ENCODE measurements at places on chromosomes 12 and 14.
A peak's percentile ranks its signal among the peaks of the same experiment; 100 is the strongest.

DNA sequence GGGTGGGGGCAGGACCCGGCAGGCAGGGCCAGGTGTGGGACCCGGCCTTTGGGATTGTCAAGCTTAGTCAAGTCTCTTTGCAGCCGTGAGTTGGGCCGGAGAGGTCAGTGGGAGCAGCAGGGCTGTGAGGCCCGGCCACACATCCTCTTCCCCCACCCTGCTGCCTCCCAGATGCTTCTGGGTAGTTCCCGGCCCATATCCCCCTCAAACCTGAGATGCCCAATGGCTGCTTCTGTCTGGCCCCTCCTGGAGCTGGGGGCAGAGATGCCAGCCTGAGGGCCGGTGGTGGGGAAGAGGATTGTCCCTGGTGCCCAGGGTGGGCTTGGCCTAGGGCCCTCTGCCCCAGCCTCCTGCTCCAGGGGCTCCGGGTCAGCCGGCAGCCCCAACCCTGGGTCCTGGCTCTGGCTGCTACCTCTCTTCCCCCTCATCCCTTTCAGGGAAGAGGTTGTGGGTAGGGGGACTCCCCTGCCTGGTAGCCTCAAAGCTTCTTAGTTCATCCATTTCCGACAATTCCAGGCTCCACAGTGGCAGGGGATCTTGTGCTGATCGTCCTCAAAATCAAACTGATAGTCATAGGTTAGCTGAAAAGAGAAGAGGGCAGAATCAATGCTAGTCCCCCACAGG is 2.8 kb upstream of the PRKAG1 start:
- DNase-seq, result no peak

DNA sequence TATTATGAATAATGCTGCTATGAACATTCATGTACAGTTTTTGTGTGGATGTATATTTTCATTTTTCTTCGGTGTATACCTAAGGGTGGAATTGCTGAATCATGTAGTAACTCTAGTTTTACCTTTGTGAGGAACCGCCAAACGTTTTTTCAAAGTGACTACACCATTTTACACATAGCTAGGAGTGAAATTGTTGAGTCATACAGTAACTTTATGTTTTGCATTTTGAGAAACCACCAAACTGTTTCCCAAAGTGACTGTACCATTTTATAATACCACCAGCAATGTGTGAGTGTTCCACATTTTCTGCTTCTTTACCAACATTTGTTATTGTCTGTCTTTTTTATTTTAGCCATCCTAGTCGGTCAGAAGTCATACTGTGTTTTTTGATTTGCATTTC is 3.1 kb upstream of the TPH2 start:
- no peak for DNase-seq

- DNase-seq, result no peak
Observed at GRCh38 chr12:99054601-99055128, 409.6 kb downstream of the APAF1 start.

DNA sequence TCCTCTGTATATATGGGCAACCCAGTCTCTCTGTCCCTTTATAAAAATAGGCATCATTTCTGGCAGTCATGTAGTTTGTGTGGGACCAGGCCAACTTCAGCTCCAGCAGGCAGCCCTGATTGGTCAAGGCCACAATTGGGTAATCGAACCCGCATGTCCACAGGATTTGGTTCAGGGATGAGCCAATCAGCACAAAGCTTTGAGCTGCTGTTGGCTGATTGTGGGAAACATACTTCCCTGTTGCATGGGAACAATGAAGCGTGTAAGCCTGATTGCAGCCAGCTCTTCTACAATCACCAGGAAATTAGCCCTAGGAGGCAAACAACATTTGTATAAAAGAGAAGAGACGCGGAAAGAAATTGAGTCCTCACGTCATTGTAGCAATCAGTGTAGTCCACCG is 328.6 kb downstream of the PCNX1 start:
- no peak for DNase-seq

DNA sequence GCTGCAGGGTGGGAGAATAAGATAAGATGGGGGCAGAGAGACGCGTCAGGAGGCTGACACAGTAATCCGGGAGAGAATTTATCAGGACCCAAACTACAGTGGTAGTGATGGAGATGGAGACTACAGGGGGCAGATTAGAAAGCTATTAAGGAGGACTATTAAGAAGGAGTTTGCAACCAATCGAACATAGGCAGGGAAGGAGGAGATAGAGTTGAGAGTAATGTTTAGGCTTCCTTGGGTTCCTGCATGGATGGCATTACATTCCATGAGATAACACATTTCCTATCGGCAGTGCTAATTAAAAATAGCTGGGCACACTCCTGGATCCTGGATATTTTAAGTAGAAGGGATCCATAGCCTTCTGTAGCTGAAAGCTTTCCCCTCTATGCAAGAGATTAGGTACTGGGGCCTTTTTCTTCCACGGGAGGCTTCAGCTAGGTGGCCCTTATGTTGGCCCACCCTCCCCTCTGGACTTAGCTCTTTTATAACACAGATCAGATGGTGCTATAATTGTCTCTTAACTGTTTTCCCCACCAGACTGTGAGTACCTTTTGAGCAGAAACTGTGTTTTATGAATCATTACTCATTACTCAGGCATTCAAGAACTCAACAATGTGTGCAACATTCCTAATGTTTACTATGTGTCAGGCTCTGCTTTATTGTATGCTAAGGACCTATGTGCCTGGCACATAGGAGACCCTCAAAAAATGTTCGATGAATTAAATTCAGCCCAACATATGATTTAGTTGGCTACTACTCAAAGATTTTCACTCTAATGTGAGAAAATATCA is 113.0 kb downstream of the RMST start:
- no peak for DNase-seq

DNA sequence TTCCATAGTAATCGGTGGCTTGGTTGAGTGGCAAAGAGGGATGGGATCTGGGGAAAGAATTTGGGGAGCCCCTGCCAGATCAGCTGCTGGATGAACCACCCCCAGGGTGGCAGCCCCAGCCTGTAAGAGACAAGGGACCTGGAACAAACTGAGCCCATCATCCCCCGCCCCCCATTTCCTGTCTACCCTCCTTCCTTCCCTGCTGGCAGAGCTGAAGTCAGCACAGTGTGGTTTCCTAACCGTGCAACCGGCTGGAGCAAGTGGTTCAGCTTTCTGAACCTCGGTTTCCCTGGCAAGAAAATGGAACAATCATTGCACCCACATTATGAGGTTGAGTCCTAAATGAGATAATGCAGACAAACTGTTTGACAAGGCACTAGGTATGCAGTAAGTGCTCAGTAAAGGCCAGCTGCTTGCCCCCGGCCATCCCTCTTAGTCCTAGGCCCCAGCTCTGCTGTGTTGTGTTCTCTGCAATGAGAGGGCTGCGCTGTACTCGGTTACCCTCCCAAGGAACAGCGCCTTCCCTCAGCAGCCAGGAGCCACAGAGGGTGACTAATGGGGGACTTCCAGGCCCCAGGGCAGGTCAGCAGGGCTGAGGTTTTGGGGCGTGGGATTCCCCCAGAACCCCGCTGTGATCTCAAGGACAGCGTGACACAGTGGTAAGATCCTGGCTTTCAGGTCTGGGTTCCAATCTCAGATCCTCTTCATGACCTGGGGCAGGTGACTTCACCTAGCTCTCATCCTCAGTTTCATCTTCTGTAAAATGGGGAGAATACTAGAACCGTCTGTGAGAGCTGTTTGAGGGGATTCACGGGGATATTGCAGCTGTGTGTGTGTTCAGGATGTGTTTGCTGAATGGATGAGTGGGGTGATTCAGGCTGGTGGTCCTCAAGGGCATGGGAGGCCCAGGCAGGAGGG is 16.5 kb downstream of the SELPLG start:
- peak; percentile 83 for DNase-seq

DNA sequence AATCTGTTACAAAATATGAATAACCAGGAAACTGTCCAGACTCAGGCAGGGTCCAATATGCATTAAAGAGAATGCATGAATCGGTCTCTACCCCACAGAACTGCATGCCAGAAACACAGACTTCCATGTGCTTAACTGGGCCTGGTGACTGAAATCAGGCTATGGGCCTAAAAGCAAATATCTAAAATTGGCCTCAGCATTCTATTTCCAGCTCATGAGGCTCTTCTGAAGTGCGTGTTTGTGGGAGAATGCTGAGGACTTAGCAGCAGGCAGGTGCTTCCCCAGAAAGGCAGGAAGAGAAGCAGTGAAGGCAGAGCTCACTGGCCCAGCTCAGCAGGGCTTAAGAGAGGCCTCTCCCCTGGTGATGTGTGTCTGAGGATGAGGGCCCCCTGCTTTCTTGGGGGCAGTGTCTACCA is 48.5 kb downstream of the ADGRD1 start:
- DNase-seq, result no peak

DNA sequence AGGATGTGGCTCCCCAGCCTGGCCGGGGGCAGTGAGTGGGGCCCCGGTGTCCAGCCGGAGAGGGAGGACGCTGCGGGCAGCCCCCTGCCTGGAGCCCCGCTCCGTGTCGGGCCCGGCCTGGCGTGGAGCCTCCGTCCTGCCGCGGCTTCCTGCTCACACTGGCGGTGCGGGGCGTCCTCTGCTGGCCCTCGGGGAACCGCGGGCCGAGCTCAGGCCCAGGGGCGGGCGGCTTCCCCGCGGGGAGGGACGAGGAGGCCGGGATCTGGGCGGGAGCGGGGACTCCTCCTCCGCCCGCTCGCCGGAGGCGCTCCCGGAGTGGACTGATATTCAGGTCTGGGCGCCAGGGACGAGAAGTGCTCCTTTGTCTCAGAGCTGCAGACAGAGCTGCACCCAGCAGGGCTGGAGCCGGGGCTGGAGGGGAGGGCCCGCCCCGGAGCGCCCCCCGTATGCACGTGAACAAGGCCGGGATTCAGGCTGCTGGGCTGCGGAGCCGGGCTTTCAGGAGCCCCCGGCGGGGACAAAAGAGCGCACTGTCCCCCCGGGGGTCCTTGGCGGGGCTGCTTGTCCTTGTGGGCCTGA is 2.2 kb downstream of the MMP17 start:
- DNase-seq, result no peak

DNA sequence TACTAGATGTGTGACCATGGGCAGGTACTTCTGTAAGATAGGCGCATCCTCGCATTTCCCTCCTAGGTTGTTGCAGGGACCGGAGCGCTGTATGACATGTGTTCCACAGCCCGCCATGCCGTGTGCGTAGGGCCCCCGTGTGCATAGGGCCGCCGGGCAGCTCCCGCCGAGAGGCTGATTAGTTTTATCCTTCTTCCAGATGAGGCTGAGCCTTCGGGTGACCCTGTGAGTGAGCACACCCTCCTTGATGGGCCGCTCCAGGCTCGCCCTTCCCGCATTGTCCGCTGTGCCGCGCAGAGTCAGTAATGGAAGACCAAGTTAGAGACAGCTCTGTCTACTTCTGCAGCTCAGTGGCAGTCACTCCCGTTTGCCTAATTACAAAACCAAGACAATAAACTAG is 72.9 kb upstream of the DYNC1H1 start:
- no peak for DNase-seq

- DNase-seq, result no peak
Observed at GRCh38 chr14:23149745-23150144, 30.7 kb upstream of the CEBPE start.

DNA sequence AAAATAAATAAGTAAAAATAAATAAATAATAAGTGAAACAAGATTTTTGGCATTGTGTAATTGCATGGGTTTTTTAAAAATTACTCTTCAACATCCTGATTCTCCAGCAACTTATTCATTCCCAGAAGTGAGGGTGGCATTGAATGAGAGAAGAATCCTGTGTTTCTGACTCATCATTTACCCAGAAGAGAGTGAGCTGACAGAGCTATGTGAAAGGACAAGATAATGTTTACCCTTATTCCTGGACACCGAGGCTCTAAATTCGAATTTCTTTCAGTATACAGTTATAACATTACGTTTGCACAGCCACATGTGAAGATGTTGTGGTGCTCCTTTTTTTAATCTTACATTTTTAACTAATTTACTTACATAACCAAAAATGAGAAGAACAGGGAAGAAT is 36.4 kb downstream of the BBS10 start:
- no peak for DNase-seq

- no peak for DNase-seq
Observed at GRCh38 chr12:107906707-107907106, 132.2 kb downstream of the ASCL4 start.

GRCh38 chr14:22271838-22272799 is 316.9 kb downstream of the DAD1 start:
- no peak for DNase-seq

GRCh38 chr12:1130164-1130563 is 139.1 kb downstream of the ERC1 start:
- DNase-seq, result no peak
